NCI-H69 (cell line): ENCODE measurements at places on chromosomes 4 and X.

- no peak for DNase-seq
These were observed 584.8 kb upstream of the AGA start for GRCh38 chr4:178026999-178027398.

GRCh38 chr4:1471443-1472147 lies 65.4 kb upstream of the NKX1-1 start:
- peak; percentile 2 for DNase-seq

GRCh38 chr4:135277068-135277979 lies 1075.7 kb upstream of the PABPC4L start:
- DNase-seq: peak; percentile 43

DNA sequence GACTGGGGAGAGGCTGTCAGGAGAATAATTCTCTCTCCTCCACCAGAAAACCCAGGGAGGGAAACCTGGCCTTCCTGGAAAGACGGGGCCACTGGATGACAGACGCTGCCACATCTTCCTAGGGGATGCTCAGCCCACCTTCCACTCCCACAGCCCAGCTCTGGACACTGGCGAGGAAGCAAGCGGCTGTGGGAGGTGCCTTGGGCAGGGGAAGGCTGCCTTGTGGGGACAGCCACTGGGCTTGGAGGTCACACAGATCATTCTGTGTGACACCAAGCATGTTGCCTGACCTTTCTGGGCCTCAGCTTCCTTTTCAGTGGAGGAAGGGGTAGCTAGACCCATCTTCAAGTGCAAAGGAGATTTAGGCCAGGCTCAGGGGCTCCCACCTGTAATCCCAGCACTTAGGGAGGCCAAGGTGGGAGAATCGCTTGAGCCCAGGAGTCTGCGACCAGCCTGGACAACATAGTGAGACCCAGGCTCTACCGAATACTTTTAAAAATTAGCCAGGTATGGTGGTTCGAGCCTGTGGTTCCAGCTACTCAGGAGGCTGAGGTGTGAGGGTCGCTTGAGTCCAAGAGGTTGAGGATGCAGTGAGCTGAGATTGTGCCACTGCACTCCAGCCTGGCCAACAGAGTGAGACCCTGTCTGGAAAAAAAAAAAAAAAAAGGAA lies 9.8 kb upstream of the MSX1 start:
- no peak for DNase-seq

GRCh38 chr4:10192331-10192730 lies 75.7 kb upstream of the WDR1 start:
- no peak for DNase-seq

DNA sequence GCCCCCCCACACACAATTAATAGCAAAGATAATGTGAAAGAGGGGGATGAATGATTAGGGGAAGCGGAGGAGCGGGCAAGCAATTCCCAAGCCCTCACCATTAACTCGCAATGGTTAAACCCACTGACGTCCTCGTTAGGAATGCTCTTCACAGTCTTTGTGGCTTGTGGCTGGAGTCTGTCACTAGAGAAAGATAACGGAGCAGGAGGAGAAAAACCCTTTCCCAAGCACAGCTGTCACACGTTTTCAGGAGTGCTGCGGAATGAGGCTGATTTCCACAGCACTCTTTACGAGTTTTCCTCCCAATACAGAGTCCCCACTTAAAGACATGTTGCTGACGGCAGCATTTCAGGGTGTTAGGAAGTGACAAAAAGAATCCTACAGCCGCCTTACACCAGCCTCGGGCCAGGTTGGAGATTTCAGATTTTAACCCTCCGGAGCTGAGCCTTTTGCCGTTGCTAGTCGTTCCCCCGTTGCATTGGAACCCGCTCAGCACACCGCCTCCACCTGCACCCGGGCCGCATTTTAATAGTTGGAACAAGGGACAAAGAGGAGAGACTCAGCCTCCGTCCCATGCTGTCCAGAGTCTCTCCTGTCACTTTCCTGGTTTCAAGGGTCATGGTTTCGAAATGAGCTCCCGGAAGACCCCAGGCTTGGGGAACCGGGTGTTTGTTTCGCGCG lies 92.2 kb downstream of the GEMIN8 start:
- DNase-seq: peak; percentile 35

DNA sequence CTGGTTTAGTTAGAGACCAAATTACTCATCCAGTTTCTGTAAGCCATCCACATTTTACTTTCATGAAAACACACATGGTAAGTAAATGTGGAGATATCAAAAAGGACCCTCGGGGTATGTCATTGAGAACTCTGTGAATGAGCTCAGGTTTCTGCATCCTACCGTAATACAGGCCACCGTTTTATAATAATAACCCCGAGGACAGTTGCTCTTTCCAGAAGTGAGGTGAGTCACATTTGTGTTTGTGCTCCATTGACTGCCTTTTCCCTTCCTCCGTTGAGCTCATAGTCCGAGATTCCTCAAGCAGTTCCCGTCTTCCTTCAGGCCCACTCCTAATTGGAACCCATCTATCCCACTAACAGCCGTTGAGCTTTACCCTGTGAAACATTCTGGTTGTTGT lies 95.3 kb downstream of the GRID2 start:
- DNase-seq: no peak

GRCh38 chrX:106436691-106437090 lies 175.1 kb upstream of the RADX start:
- DNase-seq: no peak

DNA sequence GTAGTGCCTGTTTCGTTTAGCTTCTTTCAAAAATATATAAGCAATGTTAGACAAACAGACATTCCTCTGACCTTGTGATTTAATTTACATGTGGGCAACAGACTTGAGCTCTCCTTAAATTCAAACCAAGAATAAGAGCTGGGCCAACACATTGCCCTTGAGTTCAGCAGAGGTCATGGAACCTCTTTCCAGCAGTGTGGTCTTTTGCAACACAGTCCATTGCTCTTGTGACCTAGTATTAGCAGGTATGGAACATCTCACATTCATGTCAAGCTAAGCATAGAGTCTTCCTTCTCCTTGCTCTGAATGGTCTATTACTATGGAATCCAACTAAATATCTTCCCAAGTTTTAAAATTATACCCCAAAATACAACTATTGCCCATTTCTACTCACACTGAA lies 33.7 kb upstream of the MND1 start:
- no peak for DNase-seq

DNA sequence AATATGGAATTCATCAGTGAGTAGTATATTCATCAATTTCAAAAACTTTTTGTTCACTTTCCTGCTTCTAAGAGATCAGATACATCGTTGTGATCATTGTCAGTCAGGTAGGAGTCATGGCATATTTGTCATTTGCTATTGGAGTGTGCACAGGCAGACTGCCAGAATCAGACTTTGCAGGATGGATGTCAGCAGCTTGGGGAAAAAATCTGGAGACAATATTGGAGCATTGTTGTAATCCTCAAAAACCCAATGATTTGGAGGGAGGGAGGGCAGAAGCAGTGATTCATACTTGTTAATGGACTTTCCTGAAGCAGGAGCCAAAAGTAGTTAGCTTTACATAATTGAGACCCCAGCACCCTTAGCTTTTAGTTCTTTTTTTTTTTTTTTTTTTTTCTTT lies 59.6 kb upstream of the DRP2 start:
- no peak for DNase-seq

GRCh38 chr4:122716825-122717448 lies 15.6 kb upstream of the BBS12 start:
- peak; percentile 65 for DNase-seq

GRCh38 chr4:75432683-75433082 lies 81.5 kb downstream of the RCHY1 start:
- peak; percentile 10 for DNase-seq

DNA sequence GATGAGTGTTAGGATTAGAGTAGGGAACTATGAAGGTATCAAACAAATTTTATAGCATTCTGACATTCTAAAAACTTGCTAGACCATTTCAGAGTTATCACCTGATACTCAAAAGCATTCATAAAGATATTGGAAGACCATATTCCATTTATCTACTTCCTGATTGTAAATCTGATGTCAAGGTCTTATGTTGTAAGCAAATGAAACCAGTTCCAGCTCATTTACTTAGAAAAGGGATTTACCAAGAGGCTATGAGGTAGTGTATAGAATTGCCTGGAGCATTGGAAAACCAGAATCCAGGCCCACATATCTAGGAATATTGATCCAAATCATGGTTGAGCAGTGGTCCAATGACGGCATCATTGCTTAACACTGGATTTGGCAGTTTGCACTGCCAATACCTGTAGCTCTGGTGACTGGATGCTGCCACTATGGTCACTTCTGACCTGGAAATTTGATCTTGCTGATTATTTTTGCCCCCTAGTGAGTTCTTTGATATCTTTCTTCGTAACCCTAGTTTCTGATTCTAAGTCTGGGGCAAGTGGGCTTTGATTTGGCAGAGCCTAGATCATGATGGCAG lies 25.4 kb downstream of the ARFIP1 start:
- peak; percentile 37 for DNase-seq

DNA sequence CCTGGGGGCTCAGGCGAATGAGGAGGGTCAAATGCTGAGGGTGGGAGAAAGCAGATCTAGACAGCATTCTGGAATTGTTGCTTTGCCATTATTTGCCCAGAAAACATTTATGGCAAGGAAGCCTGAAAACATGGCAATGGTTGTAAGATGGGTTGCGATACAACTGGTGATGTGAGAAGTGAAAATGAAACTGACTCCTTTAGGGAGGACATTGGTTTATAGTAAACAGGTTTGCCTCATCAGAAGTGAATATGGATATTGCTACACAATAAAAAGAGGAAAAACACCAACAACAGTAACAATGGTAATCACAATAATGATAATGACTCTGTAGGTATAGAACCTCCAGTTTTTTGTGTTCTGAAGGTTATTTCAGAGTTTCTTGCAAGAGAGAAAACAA lies 107.0 kb upstream of the TBC1D9 start:
- no peak for DNase-seq

DNA sequence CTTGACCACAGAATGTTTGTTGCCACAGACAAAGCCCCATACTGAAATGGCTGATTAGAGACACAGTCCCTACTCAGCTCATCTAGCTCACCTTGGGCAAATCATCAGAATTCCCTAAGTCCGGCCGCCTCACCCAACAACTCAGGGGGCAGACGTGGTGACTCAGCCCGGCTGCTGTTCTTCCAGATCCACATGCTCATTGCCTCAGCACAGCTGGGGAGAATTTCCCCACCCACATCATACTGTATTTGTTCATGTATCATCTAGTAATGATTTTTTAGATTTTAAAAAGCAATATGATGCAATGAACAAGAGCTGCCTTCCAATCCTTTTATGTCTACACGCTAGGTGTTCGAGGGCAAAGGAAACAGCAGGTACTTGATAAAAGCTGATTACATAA lies 333.8 kb upstream of the TENM3 start:
- peak; percentile 2 for DNase-seq

DNA sequence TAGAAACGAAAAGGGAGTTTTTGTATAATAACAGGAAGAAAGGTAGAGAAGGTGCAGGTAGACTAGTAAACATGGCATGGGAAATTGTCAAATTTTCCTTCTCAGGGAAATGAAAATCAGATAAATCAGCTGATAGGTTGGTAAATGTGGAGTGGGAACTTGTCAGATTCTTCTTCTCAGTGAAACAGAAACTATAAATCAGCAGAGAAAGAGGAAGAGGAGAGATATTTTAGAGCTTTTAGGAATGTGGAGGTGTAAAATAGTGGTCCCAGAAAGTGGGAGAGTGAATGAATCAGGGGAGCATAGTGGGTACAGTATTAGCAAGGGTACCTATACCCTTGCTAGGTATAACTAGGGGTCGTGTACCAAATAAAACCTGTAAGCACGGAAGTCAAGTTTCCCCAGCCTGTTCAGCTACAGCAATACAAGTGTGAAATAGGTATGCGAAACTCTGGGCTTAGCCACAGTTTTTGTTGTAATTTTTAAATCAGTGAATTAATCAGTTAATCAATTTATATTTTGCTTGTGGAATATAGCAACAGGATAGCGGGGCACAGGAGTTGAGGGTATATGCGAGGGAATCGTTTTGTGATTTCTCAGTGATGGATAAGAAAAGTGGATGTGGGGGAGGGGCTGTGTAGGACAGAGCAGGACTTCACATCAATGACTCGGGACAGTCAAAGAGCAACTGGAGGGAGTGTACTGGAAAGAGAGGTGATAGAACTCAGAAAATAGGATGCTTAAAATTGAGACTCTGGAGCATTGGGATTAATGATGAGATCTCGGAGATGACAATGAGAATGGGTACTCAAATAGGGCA lies 561.5 kb downstream of the INPP4B start:
- DNase-seq: no peak

DNA sequence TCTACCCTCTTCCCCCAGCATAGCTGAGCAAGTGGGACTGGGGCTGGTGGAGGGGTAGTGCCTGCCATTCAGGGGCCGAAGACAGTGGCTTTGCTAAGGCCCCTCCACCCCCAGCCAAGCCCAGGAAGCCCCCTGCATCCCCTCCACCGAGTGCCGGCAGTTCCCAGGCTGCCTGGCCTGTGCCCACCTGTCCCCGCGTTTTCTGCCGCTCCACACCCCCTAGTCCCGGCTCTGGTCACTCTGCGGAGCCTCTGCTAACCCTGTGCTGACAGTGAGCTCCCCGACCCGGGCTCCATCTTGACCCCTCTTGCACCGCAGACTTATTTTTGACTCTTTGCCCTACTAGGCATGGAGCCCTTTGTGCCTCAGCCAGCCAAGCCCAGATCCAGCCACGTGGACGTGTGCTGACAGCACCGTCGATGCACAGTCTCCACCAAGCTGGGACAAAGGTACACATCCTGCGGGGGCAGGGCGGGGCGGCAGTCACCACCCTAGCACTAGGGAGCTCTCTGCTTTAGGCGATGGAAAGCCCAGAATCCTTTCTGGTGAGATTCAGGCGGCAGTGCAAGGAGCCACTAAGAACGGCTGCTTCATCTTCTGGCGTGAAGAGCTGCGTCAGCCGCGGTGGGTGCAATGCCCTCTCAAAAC lies 96.6 kb downstream of the PHKA2 start:
- no peak for DNase-seq

DNA sequence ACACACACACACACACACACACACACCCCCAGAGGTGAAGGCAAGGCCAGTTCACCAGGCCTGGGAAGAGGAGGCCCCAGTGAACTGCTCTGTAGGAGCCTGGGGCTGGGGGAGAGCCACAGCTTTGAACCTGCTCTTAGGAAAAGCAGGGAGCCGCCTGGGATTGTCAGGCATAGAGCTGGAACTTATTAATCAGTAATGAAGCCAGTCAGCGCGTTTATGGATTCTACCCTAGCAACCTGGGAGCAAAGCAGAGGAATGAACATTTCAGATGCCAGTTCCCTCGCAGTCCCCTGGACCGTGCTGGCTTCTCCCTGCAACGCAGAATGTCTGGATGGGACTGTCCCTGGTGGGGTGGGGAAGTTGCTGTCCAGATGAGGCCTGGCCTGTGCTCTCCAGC lies 45.3 kb upstream of the DDX3X start:
- DNase-seq: no peak
